ENCODE measurements at places on chromosomes 11 and 22.
A peak's percentile ranks its signal among the peaks of the same experiment; 100 is the strongest.

- DNase-seq = no peak
Observed at GRCh38 chr11:62260261-62260953, 9.6 kb upstream of the SCGB2A2 start.

- DNase-seq = no peak
Observed at GRCh38 chr11:69936771-69937170, 117.6 kb upstream of the FGF3 start.

DNA sequence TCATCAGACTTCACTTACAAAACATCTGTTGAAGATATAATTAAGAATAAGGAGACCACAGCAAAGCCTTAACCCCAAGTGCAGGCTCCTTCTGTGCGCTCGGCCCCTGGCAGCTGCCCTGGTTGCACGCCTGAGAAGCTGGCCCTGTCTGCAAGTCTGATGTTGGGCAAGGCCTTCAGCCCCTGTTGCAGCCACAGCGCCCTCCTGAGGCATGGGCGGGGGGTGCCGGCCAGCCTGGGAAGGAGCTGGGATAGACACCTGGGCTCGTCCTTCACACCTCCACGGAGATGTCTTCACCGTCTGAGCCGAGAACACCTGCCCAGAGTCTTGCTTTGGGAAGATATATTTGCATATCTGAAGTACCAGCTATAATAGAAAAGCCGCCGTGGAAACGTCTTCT lies 104.1 kb downstream of the MPPED1 start:
- no peak for DNase-seq

DNA sequence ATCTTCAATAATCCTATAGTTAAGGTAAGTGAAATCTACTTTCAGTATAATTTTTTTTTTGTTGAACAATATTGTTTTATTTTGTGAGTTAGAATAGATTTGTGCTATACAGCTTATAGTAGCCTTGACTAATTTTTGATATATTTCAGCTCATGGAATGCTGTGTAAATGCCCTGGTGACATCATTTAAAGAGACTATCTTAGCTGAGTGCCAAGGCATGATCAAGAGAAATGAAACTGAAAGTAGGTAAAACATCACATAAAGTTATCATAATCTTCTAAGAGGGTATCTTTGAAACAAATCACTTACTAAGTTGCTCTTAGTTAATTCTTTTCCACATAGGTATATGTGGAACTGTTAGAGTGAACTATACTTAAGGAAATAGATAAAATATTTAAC lies 51.4 kb upstream of the ACAT1 start:
- DNase-seq = no peak

- no peak for DNase-seq
Observed at GRCh38 chr22:27627444-27627833, 174.1 kb downstream of the MN1 start.

DNA sequence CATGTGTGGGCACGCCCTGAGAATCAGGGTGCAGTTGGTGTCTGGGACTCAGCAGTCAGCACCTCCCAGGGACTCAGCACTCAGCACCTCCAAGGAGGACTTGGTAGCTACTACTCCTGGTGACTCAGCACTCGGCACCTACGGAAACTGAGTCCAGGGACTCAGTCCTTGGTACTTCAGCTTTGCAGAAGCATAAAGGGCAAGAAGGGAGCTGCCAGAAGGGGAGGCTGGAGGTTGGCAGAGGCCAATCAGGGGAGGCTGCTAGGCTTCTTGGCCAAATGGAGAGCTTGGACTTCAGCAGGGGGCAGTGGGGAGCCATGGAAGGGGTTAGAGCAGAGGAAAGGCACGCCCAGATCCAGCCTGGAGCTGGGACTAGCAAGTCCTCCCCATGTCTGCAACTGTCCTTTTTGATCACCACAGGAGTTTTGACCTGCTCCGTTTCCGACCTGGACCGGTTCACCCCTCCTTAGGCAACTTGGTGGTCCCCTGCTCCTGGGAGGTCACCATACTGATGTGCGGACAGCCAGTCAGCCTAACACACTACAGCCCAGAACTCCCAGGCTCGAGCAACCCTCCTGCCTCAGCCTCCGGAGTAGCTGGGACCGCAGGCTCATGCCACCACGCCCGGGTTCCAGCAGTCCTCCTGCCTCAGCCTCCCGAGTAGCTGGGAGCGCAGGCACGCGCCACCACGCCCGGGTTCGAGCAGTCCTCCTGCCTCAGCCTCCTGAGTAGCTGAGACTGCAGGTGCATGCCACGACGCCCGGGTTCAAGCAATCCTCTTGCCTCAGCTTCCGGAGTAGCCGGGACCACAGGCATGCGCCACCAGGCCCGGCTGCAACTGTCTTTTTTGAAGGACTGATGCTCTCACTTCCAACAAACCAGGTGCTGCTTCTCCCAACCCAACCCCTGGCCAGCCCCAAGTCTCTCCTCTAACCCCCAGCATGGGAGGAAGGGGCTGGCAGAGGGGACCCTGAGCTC lies 1.5 kb downstream of the ANO9 start:
- DNase-seq = no peak

DNA sequence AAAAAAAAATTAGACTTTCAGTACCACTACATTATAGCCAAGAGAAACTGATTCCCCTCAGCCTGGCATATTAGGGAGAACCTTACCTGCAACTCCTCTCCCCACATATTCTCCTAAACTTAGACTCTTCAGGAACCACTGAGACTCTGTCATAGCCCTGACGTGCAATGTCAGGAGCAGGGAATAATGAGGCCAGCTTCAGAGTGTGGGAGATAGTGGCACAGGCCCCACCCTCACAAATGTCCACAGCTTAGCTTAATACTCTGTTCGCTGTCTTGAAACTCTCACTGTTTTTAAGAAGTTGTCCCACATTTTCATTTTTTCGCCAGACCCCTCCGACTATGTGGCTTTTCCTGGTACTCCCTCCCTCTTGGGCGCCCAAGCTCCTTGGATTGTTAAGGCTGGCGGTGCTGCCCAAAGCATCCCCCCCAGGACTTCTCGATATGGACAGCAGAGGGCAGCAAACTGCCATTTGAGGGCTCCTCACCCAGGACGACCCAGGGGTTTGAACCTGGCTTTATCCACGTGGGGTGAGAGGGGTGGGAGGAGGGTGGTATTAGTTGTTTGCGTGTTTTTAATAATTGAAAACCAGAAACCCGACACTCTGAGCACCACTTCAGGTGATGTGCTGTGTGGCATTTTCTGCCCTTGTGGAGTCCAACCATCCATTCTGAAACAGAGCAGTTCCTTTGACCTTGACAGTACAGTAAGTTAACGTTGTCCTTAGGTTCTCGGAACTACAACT lies 45.2 kb upstream of the RASSF10 start:
- peak; percentile 35 for DNase-seq

DNA sequence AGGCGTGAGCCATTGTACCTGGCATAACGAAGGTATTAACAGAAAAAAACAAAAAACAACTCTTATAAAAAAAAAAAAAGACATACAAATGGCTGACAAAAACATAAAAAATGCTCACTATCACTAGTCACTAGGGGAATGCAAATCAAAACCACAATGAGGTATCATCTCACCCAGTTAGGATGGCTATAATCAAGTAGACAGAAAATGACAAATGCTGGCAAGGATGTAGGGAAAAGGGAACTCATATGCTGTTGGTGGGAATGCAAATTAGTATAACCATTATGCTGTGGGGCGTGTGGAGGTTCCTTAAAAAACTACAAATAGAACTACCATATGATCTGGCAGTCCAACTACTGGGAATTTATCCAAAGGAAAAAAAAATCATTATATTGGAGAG lies 17.0 kb downstream of the THY1 start:
- no peak for DNase-seq

- no peak for DNase-seq
Observed at GRCh38 chr11:9688716-9689511, 25.0 kb downstream of the SWAP70 start.

GRCh38 chr11:112834277-112834755 lies 126.9 kb upstream of the NCAM1 start:
- no peak for DNase-seq

- DNase-seq = no peak
Observed at GRCh38 chr11:1148752-1149180, 9.0 kb upstream of the MUC5AC start.

DNA sequence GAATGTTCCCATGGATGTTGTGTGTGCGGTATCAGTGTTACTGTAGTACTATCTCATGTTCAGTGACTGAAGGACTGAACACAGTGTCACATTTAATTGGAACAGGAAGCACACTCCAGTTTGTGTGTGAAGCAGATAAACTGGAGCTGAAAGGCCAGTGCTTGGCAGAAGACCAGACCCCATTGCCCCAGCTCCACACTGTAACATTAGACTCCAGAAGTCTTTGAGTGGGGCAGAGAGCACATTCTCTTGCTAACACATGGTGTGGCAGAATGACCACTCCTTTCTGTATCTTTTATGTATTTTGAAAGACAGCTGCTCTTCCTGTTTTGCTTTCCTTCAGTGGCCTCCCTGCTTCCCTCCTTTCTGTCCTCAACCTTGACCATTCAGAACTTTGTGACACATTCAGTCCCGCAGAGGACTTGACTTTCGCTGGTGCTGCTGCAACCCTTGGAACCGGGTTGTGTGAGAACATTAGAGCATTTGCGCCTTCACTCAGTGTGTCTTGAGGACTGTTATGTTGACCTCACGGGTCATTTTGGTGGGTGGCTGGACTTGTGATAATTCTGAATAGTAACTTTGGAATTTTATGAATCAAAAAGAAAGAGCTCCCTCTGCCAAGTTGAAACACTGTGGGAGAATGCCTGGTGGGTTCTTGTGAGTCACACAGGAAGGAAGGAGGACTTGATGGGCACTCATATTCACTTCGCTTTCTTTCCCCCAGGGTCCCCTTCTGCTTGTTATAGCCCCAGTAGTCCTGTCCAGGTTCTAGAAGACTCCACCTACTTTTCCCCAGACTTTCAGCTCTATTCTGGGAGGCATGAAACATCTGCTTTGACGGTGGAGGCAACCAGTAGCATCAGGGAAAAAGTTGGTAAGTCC lies 26.4 kb downstream of the AMOTL1 start:
- no peak for DNase-seq

DNA sequence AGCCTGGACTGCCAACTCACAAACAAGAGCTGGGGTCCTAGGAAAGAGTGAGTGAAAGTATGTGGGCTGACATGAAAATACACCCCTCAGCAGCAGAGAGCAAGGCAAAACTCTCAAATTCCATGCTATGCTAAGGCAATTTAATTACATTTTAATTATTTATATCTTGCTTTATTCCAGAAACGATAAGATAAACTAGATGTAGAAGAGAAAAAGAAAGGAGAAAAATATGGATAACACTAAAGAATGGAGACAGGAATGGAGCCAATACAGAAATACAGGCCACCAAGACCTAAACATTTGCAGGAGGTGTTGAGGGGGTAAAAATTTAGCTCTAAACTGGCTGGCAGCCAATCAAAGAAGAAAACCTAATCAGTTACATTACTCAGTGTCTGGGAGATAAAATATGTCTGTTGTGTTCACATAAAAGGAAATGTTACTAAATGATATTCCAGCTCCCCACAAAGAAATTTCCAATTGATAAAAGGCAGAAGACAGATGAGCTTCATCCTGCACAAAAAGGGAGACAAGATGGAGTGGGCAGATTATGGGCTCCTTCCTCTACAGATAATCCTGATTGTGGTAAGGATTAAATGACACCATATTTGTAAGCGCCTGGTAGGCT lies 223.5 kb upstream of the BLID start:
- no peak for DNase-seq

DNA sequence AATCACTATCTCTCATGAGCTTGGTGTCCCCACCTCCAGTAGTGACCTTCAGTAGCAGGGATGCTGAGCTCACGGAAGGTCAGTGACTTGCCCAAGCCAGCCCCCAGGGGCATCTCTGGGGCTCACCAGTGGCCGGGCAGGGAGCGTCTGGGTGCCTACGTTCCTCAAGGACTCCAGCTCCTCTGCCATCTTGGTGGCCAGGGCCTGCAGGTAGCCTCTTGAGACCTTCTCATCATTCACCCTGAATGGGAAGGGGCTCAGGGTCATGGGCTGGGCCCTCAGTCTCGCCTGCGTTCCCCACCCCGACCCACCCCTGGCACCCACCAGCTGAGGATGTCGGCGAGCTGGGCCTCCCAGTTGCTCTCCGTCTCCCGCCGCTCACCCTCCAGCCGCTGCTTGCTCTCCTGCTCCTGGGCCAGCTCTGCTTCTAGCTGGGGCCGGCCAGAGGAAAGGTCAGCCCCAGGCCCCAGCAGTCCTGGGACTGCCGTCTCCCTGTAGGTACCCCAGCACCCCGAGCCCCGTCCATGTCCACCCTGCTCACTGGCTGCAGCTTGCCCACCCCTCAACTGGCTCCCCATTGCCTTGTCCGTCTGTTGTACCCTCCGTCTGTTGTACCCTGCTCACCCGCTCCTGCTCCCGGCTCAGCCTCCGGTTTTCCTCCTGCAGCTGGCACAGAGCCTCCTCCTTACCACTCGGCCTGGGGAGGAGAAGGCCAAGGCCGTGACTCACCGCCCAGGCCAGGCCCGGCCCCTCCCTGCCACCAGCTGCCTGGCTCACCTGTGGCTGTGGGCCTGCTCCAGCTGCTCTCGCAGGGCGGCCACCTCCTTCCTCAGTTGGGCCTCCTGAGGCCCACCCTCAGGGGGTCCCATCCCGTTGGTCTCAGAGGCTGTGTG lies 9.5 kb downstream of the CDC42BPG start:
- DNase-seq = no peak

GRCh38 chr11:15688351-15688792 lies 573.6 kb downstream of the INSC start:
- no peak for DNase-seq

DNA sequence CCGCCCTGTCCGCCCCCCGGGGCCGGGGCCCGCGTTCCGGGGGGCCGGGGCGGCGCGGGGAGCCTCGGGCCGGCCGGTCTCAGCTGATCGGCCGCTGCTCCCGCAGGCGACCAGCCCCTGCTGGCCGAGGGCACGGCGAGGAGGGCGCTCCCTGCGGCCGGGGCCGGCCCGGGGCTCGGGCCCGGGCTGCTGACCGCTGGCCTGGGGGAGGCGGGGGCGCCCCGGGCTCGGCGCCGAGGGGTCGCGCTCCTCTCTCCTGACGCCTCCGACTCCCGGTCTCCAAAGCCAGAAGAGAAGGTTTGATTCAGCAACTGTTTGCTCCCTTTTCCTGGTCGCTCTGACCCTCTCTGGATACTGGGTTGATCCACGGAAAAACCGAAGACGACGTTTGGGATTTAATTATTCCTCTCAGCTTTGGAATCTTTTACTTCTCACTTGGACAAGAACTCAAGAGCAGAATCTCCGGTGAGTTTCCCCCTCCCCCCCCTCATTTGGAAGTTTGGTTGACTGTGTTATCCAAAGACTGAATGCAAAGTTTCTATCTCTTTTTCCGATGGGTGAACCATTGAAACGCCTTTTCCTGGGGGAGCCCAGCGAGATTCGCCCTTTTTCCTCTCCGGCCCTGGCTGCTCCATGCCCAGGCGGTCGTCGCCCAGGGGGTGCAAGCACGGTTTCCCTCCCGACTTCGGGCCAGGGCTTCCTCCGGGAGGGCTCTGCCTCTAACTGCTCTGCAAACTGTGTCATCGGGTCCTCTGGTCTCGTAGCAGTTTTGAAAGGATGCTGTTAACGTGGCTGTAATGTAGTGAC lies 725 bp downstream of the KDM2A start:
- DNase-seq = no peak

GRCh38 chr11:97537407-97538150 lies 1147.8 kb downstream of the JRKL start:
- no peak for DNase-seq

GRCh38 chr22:41775976-41776375 lies 24.5 kb upstream of the CCDC134 start:
- no peak for DNase-seq
